Progenitor cell of endocrine pancreas (in vitro differentiated cells): ENCODE measurements at places on chromosomes 4 and X. TPM values are rescaled to one million over a fixed set of nuclear protein-coding genes. Genes with fewer than 3 reads are reported as not detected.

The RPL10 gene
- total RNA-seq = 2,364 and 2,443 TPM in 2 replicates

The DGKK gene
- total RNA-seq = 1.1 and 1.2 TPM in 2 replicates

The NXF2 gene
- 2.6 TPM in 1 of 2 replicates, not detected in the other for total RNA-seq

The FGF16 gene
- total RNA-seq = 0.36 TPM in 1 of 2 replicates, not detected in the other

The HTN1 gene
- not detected in 2 replicates for total RNA-seq

DNA sequence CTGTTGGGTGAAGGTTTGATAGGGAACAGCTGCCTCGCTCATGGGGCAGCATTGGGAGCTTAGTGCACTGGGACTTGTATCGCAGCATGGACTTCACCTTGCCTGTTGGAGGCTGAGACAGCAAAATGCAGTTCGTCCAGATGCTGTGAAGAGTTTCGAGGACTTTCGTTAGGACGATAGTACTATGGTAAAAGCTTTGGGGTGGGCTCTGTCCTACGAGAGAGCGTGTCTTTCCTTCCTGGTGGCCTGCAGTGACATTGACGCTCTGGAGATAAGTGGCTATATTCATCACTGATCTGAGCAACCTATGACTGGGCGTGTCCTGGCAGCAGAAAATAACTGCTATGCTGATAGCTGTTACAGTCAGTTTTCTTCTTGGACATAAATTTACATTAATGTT is 44.8 kb downstream of the ARHGAP10 start:
- peaks cover 30% of the 10 kb centered on the region for H3K4me1 ChIP-seq
- H3K27me3 ChIP-seq = peaks cover 2% of the 10 kb centered on the region
- peak overlapping the region; percentile 76 for H3K27ac ChIP-seq
- DNase-seq = no peak

DNA sequence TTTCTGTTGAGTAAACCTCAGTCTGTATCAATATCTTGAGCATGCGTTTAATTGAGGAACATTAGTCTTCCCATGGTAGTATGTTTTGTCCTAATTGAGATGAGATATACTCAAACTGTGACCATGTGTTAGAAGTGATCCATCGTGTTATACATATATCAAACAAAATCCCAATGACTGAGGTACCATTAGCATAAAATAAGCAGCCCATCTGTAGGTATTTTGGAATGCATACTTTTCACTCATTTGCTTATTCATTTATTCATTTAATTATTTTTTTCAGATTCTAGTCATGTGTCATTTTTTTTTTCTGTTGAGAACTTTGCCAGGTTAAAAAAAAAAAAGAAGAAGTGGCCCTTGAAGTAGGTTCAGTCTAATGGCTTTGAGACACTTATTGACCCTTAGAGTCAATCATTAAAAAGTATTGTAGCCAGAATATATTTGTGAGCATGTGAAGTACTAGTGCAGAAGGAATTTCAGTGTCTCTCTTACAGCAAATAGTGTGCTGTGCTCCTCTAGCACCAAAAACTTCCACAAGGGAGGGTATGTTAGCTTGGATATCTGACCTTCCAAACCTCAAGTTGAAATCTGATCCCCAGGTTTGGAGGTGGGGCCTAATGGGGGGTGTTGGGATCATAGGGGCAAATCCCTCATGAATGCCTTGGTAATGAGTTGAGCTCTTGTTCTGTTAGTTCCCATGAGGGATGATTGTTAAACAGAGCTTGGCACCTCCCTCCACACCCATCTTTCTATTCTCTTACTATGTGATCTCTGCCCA is 130.8 kb upstream of the NPY2R start:
- no peak for DNase-seq
- no peak overlapping the region for H3K4me3 ChIP-seq
- no peaks in the 10 kb centered on the region for H3K27me3 ChIP-seq
- peaks cover 5% of the 10 kb centered on the region for H3K4me1 ChIP-seq

DNA sequence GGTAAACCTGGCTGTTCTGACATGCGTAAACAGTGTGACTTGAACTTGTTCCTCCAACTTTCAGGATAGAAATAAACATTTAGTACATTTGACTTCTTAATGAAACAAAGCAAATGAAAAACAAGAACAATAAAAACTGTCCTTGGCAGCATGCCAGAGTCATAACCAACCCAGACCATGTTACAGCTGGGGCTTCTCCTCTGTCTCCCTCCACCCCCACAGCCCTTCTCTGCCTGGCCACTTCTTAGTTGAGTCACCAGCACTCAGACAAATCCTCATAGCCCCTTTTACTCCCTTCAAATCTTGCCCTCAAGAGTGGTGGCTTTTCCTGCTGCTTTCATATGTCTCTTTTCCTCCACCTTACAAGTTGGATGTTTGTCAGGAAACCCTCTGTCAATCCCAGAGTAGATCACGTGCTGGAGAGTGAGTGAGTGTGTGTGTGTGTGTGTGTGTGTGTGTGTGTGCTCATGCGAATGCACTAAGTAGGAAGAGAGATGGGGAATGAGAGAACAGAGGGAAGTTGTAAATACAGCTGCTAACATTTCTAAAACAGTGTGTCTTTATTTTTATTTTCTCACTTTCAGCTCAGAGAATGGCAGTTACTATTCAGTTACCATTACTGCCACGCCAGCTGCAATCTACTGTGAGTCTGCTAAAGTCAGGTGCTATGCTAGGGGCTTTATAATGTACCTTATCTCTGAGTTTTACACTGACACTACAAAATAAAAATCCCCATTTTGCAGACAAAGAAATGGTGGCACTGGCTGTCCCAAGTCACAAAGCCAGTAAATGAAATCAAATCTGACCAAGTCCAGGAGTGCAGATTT is 15.0 kb downstream of the SCARB2 start:
- peaks cover 37% of the 10 kb centered on the region for H3K4me1 ChIP-seq
- no peak for DNase-seq
- H3K36me3 ChIP-seq = peaks cover 18% of the 10 kb centered on the region

- no peak for DNase-seq
- H3K27me3 ChIP-seq = no peaks in the 10 kb centered on the region
- no peaks in the 10 kb centered on the region for H3K36me3 ChIP-seq
- no peak overlapping the region for H3K4me3 ChIP-seq
These were observed 30.6 kb upstream of the PLAC1 start for GRCh38 chrX:134688839-134689238.

DNA sequence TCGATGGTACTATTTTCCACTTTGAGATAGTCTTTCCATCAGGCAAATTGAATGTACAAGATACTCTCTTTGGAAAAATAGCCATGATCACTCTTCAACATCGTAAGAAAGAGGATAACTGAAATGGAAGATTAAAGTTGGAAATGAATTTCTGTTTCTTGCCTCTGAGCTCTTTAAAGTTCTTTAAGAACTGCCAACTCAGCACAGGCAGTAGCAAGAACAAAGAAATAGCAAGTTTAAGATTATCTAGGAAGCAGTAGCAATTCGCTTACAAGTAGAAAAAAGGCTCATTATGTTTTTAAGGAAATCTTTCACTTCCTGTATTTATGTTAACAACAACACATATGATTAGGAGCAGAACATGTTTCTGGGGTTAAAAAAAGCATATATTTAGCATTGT is 127.6 kb downstream of the CDS1 start:
- no peaks in the 10 kb centered on the region for H3K4me1 ChIP-seq
- no peak overlapping the region for H3K4me3 ChIP-seq
- peaks cover 42% of the 10 kb centered on the region for H3K36me3 ChIP-seq
- no peak for DNase-seq

DNA sequence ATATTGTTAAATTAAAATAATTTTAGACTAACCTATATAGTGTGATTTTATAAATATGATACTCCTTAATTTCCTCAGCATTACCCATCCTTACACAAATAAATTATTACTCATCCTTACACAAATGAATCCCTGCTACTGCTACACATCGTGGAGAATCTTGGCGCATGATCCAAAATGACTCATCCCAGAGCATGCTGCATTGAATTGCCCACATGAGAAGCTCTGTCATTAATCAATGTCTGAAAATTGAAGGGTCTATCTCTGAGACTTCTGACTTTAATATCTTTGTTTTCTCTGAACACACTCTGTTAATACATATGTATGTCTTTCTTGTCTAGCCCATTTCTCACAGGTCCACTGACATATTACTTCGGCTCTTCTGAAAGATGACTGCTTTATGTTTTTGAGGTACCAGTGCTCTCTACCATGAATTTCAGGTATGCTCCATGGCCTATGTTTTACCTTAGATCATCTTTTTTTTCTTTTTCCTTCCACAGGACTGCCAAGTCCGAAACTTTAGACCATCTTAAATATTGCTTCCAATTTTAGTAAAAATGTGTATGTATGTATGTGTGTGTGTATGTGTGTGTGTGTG is 15.7 kb upstream of the DUSP21 start:
- no peaks in the 10 kb centered on the region for H3K27me3 ChIP-seq
- no peak overlapping the region for H3K4me3 ChIP-seq
- no peak overlapping the region for H3K27ac ChIP-seq
- H3K36me3 ChIP-seq = no peaks in the 10 kb centered on the region
- peaks cover 1% of the 10 kb centered on the region for H3K4me1 ChIP-seq

DNA sequence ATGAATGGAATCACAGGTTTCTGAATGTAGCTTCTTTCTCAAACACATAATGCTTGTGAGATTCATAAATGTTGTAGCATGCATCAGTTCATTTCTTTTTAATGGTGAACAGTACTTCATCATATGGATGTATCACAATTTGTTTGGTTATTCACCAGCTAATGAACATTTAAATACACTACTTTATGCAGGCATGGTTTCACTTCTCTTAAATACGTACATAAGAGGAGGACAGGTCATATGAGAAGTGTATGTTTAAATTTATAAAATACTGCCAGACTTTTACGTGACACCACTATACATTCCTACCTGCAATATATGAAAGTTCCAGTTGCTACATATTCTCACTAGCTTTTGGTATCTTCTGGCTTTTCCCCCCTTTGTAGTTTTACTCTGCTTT is 65.4 kb downstream of the ANKRD17 start:
- no peak overlapping the region for H3K27ac ChIP-seq
- no peaks in the 10 kb centered on the region for H3K27me3 ChIP-seq
- no peak for DNase-seq
- H3K36me3 ChIP-seq = peaks cover 14% of the 10 kb centered on the region

DNA sequence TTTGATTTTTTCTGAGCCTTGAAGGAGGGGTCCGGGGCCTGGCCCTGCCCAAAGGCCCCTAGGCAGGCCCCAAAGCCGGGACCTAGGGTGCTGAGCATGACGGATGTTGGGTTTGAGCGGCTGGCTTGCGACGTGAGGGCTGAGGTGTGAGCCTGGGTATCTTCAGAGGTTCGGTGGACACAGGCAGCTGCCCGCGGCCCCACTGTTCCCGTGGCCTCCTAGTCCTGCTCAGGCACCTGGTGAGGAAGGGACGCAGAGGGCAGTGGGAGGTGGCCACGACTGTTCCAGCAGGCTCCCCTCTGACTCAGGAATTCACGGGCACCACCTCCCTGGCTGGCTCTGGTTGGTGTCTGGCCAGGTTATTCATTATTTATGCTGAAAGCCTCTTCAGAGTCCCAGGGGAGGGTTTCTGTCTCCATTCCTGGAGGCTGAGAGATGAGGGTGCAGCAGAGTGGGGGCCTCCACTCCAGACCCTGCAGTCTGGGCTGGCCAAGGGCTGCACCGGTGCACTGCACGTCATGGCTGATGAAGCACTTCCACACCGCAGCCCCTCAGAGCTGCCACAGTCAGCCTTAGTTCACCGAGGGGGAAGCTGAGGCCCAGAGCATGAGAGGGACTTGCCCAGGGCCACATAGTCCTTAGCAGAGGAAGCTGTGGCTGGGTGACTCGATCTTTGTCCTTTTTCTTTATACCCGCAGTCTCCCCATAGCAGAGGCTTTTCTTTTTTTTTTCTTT is 2.2 kb downstream of the MSANTD1 start:
- H3K4me3 ChIP-seq = no peak overlapping the region
- H3K4me1 ChIP-seq = peaks cover 3% of the 10 kb centered on the region
- DNase-seq = no peak
- H3K27ac ChIP-seq = peak overlapping the region; percentile 24
- H3K36me3 ChIP-seq = no peaks in the 10 kb centered on the region
- H3K27me3 ChIP-seq = no peaks in the 10 kb centered on the region

DNA sequence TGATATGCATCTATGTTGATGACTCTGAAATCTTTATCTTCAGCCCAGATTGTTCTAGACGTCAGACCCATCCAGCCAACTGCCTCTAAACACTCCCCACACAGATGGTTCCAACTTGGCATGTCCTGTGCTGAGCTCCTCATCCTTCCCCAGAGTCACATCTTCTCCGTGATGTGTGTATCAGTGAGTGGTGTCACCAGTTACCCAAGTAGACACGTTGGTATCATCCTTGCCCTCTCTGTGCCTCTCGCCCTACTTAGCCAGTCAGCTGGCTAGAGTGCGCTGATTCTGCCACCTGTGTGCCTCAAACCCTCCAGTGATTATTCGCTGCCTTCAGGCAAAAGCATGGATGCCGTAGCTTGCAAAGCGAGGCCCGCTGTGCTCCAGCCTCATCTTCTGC is 18.6 kb downstream of the PRIMPOL start:
- no peak overlapping the region for H3K27ac ChIP-seq
- DNase-seq = no peak
- peaks cover 9% of the 10 kb centered on the region for H3K36me3 ChIP-seq
- no peaks in the 10 kb centered on the region for H3K4me1 ChIP-seq
- no peak overlapping the region for H3K4me3 ChIP-seq
- H3K27me3 ChIP-seq = no peaks in the 10 kb centered on the region

DNA sequence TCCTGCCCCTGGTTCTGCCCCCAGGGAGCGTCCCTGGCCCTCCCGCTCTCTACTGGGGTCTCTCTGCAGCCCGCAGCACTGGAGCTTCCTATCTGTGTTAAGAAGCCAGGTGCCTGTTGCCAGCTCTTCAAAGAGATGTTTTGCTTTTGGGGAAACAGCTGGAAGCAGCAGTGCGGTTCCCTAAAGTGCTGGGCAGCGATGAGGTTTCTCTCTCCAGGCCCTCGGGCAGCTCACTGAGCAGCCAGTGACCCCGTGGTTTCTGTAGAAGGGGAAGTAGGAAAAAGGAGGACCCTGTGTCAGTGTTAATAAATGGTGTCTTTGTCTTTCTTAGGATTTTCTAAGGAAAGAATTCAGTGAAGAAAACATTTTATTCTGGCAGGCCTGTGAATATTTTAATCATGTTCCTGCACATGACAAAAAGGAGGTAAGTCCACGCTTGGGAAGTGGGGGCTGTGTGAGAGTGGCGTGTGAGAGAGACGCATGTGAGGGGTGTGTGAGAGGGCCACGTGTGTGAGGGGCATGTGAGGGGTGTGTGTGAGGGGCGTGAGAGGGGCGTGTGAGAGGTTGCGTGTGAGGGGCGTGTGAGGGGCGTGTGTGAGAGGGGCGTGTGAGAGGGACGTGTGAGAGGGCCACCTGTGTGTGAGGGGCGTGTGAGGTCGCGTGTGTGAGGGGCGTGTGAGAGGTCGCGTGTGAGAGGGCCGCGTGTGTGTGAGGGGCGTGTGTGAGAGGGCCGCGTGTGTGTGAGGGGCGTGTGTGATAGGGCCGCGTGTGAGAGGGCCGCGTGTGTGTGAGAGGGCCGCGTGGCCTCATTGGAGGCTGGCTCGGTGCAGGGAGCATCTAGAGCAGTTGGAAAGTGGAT is 27.1 kb upstream of the HGFAC start:
- no peaks in the 10 kb centered on the region for H3K27me3 ChIP-seq
- no peak overlapping the region for H3K4me3 ChIP-seq
- no peak overlapping the region for H3K27ac ChIP-seq
- no peak for DNase-seq
- H3K4me1 ChIP-seq = peaks cover 2% of the 10 kb centered on the region

GRCh38 chrX:49019599-49020249 is 17.7 kb upstream of the GRIPAP1 start:
- H3K4me3 ChIP-seq = no peak overlapping the region
- DNase-seq = no peak
- H3K36me3 ChIP-seq = peaks cover 4% of the 10 kb centered on the region
- H3K27me3 ChIP-seq = no peaks in the 10 kb centered on the region
- no peaks in the 10 kb centered on the region for H3K4me1 ChIP-seq
- H3K27ac ChIP-seq = no peak overlapping the region
